Thyroid gland (tissue), 4 donors: ENCODE measurements at places on chromosomes 13 and 19. TPM values are rescaled to one million over a fixed set of nuclear protein-coding genes. Genes with fewer than 3 reads are reported as not detected.

Gene CEACAM6
- not detected for total RNA-seq

DNA sequence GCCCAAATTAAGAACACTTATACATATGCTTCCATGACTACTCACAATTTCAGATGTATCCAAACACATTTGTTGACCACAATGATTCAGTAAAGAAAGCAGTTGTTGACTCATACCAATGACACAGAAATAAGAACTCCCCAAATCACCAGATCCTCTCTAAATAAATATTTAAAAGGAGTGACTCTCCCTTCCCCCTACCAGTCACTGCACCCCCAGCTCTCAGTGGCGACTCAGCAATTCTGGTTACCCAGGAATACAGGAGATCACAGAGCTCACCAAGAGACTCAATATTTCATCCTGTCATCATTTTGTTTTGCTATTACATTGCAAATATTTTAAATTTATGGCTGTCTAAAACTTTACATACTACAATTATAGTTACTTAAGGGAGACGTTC lies 131.5 kb downstream of the RGCC start:
- H3K27ac ChIP-seq, result no peak overlapping the region
- H3K36me3 ChIP-seq, result peaks cover 4% of the 10 kb centered on the region
- no peaks in the 10 kb centered on the region for H3K4me1 ChIP-seq
- no peaks in the 10 kb centered on the region for H3K27me3 ChIP-seq
- no peak overlapping the region for H3K4me3 ChIP-seq

GRCh38 chr13:90696656-90697055 lies 650.8 kb upstream of the MIR17HG start:
- H3K27me3 ChIP-seq, result no peaks in the 10 kb centered on the region
- H3K27ac ChIP-seq, result no peak overlapping the region
- H3K4me1 ChIP-seq, result no peaks in the 10 kb centered on the region
- no peak overlapping the region for H3K4me3 ChIP-seq

DNA sequence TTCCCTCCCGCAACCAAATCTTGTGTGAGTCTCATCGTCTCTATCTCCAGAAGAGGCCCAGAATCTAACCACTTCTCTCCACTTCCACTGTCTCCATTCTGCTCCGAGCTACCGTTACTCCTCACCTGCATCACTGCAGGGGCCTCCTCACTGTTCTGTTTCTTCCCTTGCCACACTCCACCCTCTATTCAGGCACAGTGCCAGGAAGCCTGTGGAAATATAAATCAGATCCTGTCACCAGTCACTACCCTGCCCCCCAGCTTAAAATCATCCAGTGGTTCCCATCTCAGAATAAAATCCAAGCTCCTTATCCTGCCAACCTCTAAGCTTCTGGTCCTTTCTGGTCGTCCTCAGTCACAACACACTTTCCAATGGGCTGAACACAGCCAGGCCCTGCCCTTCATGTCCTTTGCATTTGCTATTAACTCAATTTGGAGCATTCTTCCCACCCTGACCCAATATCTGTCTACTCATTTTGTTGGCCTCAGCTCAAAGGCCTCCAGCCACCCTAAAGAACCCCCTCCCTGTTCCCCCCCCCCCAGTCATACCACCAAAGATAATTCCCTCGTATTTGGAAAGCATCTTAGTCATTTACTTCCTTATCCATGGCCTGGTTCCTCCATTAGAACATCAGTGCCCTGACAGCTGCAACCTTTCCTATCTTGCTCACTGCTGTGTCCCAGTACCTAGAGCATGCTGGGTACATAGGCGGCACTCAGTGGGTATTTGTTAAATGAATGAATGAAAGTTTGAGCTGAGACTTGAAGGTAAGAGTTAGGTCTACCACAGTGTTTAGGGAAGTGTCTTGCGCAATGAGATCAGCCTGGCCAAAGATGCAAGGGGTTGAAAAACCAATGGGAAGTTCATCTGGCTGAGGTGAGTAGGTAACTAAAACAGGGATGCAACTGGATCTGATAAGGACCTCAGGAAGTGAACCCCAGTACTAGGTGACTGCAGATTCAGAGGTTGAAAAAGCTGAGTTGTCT lies 24.4 kb downstream of the ZNF175 start:
- H3K36me3 ChIP-seq, result no peaks in the 10 kb centered on the region
- no peak for DNase-seq
- H3K27me3 ChIP-seq, result no peaks in the 10 kb centered on the region

Gene ZNF69
- 20.0 TPM for total RNA-seq

Gene PSG2
- total RNA-seq, result not detected

DNA sequence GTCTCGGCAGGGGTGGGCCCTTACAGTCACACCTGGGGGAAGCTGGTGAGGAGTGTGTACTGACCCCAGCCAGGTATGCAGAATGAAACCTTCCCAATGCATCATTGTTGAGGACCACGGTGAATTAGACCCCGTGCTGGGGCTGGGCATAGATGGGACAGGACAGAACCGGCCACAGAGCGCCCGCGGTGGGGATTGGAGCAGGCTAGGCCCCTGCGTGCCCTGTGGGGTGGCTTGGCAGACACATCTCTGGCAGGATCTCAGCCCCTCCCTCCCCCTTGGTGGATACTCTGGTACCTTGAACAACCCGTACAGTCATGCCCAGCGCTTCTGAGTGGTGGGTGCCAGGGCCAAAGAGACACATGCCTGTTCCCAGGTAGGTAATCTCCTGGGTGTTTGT lies 200.6 kb downstream of the TEX29 start:
- H3K4me3 ChIP-seq, result no peak overlapping the region
- H3K27ac ChIP-seq, result no peak overlapping the region
- H3K36me3 ChIP-seq, result no peaks in the 10 kb centered on the region
- no peaks in the 10 kb centered on the region for H3K4me1 ChIP-seq

GRCh38 chr19:50428772-50429463 lies 3.8 kb upstream of the MYBPC2 start:
- H3K4me3 ChIP-seq, result no peak overlapping the region
- H3K27me3 ChIP-seq, result no peaks in the 10 kb centered on the region
- H3K36me3 ChIP-seq, result no peaks in the 10 kb centered on the region
- no peak overlapping the region for H3K27ac ChIP-seq
- H3K4me1 ChIP-seq, result peaks cover 14% of the 10 kb centered on the region
- DNase-seq, result no peak
